ENCODE measurements at places on chromosomes 12 and 14.

- no peak for DNase-seq
Measured at GRCh38 chr14:40417777-40418401, 985.7 kb upstream of the FBXO33 start.

DNA sequence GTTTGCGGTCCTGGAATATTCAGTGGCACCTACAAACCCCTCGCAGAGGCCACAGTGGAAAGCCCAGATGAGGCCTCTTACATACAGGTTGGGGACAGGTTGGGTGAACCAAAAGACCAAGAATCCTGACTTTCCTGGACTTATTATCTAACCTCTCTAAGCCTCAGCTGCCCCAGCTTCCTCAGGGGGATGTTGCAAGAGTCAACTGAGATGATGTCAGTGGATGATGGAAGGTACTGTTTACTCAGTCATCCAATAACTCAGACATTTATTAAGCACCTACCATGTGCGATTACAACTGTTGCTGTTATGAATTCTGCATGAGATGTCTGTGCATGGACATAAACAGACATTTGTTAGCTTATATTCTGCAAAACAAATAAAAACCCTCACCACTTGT is 72.8 kb downstream of the RFX4 start:
- no peak for DNase-seq

DNA sequence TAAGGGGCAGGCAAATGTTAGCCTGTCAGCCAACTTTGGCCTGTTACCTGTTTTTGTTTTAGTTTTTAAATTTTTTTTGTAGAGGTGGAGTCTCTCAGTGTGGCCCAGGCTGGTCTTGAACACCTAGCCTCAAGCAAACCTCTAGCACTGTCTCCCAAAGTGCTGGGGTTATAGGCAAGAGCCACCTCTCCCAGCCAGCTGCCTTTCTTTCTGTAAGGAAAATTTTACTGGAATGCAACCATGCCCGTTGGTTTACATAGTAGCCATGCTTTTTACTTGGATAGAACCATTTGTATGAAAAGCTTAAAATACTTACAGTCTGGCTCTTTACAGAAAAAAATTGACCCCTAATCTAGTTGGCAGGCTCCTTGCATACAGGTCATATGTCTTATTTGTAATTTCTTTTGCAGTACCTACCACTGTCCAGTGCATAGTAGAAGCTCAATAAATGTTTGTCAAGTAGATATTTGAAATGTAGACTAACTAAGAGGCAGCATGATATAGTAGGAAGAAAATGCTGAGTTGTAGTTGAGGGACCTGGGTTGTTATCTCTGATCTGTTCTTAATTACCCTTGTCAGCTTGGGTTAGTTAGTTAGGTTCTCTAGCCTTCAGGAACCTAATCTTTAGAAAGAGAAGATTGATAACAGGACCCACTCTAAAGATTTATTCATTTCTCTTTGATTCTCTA is 4.7 kb downstream of the MDM2 start:
- DNase-seq = no peak

DNA sequence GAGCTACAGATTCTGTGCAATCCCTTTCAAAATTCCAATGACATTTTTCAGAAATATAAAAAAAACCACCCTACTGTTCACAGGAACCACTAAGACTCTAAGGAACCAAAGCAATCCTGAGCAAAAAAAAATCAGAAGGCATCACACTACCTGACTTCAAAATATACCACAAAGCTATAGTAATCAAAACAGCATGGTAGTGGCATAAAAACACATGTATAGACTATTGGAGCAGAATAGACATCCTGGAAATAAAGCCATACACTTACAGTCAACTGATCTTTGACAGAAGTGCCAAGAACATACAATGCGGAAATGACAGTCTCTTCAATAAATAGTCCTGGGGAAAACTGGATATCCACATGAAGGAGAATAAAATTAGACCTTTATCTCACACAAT is 56.5 kb downstream of the EGLN3 start:
- no peak for DNase-seq

DNA sequence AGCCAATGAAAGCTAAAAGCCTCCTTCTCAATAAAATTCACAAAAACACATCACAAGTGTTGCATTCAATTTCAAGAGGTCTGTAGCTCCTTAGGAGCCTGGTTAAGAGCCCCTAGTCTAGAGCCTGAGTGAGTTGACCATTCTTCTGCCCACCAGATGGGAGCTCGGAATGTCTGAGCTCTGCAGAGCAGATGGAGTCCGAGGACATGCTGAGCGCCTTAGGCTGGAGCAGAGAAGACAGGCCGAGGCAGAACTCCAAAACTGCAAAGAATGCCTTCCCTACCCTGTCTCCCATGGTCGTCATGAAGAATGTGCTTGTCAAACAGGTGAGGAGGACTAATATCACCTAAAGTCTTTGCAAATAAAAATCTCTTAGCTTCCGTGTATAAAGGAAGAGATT is 11.6 kb downstream of the CIPC start:
- no peak for DNase-seq

DNA sequence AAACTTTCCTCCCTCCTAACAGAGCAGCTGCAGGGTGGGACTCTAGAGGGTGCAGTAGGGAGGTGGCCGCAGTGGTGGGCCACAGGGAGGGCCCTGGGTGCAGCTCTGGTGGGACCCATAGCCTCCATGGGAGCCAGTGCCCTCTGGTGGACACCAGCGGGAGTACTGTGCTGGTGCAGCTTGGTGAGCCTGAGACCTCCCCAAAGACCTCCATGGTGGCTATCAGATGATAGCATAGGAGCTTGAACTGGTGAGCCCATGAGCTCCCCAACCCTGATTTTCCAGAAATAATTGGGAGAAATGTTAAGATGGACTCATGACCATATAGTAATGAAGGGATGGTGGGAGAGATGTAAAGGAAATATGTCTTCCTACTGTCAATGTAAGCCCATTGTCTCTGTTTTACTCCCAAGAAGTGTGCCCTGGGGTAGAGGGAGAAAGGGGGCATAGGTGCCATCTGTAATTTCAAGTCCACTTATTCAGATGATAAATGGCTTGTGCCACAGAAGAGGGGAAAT is 98.7 kb downstream of the GAS2L3 start:
- DNase-seq = no peak

DNA sequence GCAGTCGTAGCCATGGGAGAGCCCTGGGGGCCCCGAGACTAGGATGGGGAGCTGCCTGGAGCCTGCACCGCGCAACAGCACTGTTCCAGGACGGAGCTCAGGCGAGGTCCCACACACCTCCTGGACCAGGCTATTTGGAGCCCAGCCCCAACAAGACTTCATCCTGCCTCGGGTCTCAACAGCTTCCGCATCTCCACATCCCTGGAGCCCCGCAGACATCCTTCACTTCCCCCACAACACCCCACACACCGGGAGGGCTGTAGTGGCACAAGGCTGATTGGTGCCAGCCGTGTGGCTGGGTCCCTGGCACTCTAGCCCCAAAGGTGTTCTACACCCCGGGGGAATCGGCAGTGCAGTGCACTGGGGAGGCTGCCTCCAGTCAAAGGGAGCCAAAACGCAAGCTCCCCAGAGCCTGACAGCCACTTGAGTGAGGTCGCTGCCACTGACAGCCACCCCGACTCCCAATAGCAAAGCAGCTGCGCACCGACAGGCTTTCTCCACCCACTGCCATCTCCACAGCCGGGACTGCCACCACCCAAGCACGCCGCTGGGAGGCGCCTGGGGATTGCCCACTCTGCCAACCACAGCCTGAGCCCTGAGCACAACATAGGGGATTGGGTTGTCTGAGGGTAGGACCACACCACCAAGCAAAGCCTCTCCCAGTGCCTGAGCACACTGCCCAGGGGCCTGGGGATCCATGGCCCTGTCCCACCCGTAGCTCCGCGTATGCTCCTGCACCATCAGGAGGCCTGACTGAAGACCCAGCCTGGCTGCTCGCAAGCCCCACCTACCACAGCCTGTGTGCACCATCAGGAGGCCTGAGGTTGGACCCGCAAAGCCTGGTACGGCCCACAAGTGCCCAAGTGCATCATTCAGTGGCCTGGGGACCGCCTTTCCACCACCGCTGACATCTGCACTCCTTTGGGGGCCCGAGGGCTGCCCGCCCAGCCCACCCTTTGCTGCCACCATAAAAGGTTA is 13.2 kb upstream of the KLRF1 start:
- no peak for DNase-seq

DNA sequence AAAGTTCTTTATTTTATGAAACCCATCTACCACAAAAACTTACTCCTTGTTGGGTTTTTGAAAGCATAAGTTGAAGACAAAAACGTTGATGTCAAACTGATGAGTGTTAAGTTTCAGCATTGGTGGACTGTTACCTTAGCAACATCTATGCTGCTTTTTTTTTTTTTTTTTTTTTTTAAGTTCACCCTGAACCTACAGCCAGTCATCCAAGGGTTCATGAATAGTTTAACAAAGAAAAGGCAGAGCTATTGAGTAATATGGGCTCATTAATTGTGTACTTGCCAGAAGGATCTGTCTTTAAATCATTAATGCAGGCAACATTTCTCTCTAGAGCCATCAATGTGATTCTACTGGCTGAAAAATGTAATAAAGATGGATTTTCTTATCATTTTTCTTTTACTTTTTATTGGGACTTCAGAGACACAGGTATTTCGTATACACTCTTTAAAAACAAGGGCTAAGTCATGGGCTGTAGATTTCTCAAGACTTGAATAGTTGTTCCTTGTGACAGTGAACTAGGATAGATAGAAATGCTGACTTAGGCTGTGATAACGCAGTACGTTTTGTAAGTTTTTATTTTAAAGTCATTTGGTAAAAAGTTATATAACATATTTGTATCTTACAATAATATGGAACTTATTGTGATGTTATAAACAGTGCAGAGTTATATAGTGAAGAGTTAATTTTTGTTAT is at the start of gene PTPRQ:
Gene PTPRQ, plus strand, starts transcription at position 262 of the 693 bp plus-strand sequence. Its CDS starts 111 bp downstream, at position 373.
- no peak for DNase-seq

DNA sequence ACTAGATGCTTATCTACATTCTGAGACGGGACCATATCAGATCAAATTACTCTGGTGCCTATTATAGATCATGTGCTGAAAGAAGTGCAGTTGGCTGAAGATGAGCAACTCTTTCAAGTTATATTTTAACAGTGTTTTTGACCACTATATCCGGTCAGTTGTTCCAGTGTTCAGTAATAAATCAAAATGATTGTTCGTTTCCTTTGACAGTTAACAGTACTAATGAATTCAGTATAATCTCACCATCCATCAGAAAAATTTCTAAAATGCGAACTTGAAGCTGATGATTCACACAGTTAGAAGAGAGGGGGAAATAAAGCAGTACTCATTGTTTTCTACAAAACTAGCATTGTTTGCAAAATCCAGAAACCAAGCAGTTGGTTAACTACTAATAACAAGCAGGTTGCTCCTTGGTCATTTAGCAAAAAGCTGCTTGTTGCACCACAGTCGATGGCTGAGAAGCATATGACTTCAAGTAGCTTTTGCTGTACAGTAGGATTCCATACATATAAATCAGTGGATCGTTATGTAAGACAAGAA is 2.3 kb downstream of the RPS6KA5 start:
- DNase-seq = no peak

- no peak for DNase-seq
Measured at GRCh38 chr12:47783024-47783755, 10.2 kb downstream of the SLC48A1 start.

DNA sequence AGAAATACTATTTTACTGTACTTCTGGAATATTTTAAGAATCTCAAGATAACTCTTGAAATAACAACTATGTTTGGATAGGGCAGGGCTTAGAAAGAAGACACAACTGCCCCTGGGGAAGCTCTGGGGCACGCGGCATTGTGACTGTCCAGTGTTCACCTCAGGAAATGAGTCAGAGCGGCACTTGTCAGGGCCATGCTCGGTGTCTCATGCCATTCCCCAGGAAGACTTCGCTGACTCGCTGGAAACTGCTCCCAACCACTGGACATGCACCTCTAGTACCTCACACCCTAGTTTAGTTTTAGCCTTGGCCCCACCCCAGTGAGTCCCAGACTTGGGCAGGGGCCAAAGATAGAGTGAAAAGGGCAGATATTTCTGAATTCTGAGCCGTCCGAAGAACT is 192.0 kb downstream of the TTC7B start:
- no peak for DNase-seq

- DNase-seq = no peak
Measured at GRCh38 chr14:58772116-58772515, 134.4 kb downstream of the DACT1 start.

- DNase-seq = no peak
Measured at GRCh38 chr12:110754101-110754793, 11.6 kb upstream of the PPP1CC start.

GRCh38 chr12:20097626-20098025 is 270.7 kb upstream of the PDE3A start:
- no peak for DNase-seq

DNA sequence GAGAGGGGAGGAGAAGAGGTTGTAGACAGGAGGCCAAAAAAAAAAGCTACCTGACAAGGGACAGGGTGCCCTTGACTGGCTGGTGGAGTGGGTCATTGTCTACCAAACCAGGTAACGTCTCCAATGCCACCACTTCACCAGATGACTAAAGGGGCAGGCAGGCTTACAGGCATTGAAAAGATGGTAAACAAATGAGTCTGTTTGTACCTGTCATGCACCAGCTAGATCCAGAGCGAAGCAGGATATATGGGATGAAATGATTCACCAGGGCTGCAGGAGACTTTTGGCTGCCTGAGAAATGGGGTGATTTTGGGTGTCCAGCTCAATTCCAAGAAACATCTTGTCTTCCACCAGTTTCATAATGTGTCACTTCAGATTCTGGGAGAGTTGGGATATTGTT is 4.0 kb downstream of the C12orf54 start:
- DNase-seq = no peak

- no peak for DNase-seq
Measured at GRCh38 chr12:108326254-108326750, 12.8 kb downstream of the CMKLR1 start.

- no peak for DNase-seq
Measured at GRCh38 chr14:71308671-71309070, 401.4 kb downstream of the PCNX1 start.

DNA sequence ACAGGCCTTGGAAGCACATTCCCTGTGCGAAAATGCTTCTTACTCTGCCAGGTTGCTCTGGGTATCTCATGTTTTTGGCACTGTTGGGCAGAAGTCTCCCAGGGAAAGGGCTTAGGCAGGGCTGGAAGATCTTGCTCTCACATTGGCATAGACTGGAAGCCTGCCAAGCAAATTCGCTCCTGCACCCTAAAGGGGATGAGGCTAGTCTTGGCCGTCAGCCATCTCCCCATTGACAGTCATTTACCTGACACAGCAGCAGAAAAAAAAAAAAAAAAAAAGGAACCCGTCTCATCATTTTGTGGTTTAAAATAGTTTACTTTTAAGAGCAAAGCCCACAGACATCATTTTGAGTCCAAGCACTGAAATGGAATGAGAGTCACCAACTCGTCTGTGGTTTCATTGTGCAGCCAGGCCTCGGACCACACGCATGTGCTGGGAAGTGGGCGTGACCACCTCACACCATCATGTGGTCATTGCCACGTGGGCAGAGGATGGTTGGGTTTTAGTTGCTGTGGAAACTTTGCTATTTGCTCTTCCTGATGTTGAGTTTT is 84.8 kb downstream of the NRXN3 start:
- no peak for DNase-seq

Measured in cortex of kidney (tissue), 1 donor.